ENCODE measurements at places on chromosomes 6 and 20. TPM values are rescaled to one million over a fixed set of nuclear protein-coding genes. Genes with fewer than 3 reads are reported as not detected.

DNA sequence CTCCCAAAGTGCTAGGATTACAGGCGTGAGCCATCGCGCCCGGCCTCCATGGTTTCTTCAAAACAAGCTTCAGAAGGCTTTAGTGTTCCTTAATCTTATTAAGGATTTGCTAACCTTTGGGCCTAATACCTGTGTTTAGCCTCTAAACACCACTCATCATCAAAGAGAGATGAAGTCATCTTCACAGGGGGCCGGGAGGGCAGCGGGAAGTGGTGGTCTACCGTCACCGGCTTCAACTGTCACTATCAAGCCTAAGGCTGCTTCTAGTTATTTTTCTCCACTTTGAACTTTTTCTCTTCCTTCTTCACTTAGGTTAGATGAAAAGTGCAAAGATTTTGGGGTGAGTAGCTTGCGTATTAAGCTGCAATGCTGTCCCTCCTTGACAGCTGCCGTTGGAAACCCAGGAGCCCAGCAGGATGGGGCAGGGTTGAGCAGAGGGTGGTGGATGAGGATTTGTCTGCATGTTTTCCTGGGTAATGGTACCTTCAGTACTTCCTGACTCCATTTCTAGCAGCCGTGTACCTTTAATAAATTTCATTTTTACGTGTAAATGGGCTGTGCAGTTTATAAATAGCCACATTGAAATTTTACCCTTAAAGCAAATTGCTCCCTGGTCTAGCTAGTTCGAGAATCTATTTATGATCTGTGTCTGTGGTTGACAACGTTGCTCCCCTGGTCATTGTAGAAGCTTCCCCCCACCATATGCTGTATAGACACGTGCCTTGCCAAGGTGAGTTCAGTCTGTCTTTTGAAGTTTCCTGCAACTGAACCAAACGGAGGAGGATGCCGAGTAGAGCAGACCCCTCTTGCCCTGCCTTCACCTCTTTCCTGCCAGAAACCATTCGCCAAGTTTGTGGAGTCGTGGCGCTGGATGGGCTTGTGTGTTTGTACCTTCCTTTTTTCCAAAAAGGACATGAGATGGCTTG lies 64.8 kb downstream of the SYNJ2 start:
- no peak for DNase-seq

- DNase-seq: no peak
Measured at GRCh38 chr6:115984809-115985208, 75.9 kb downstream of the FRK start.

DNA sequence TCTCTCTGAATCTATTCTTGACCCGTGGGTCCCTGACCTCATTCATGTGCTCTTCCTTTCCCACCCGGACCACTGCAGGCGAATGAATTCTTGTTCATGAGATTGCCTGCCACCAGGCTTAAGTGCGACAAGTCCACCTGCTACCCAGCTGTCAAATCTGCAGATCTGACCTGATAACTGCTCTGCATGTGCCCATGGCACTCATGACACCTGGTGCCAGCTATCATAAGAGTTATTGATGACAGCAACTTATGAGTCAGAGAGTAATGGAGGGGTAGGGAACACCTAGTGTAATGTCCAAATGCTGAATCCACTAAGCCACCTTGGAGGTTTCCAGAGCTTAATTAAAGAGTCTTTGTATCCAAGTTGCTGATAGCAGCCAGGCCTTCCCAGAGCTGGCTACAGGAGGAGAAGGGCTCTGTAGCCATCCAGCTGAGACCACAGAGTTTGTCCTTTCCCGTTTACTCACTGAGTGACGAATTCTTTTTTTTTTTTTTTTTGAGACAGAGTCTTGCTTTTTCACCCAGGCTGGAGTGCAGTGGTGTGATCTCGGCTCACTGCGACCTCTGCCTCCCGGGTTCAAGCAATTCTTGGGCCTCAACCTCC lies 17.4 kb downstream of the SHLD1 start:
- DNase-seq: no peak

DNA sequence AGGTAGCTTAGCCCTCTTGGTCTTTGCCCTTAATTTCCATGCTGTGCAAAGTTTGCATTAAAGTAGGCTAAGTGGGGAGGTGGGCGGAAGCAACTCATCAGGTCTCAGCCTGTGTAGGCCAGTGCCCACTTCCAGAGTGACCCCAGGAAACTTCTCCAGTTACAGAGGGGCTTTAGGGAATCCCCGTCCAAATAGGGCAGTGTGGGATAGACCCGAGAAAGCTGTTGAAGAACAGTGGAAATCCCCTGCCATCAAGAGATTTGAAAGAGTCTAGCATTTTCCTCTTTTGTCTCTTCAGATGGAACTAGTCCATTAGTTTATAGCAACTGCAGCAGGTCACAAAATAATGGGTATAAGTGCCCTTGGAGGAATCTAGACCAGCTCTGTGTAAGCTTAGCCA lies 20.2 kb downstream of the SF3B5 start:
- no peak for DNase-seq

- no peak for DNase-seq
Measured at GRCh38 chr20:50649590-50649989, 41.8 kb downstream of the RIPOR3 start.

GRCh38 chr6:62367601-62368000 lies 81.6 kb upstream of the KHDRBS2 start:
- no peak for DNase-seq

The HFE gene
- not detected for total RNA-seq

The UST gene
- 7.9 TPM for total RNA-seq
